ENCODE measurements at places on chromosomes 11 and 22.

DNA sequence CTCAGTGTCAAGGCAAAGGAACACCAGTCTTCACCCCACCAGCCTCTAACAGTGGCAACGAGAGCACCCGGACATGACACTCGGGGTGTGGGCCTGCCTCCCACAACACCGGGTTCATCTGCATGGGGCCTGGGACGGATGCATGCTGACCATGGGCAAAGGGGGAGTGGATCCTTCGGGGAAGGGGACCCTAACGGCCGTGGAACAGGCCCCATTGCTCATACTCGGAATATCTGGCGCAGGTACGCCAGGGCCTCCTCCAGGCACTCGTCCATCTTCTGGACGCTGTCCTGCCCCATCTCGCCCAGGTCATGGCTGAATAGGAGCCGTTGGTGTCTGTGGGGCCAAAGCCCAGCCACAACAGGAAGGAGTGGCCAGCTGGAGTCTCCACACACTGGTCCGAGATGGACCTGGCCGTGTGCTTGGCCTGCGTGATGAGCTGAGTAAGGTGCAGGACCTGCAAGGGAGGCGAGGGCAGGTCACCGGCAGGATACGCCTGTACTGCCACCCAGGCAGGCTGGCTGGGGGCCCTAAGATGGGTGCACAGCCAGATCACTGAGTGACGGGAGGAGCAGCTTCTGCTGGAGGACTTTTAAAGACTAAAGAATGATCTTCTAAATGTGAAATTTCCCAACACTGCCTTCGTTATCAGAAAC is 96.8 kb downstream of the MED15 start:
- no peak for DNase-seq

DNA sequence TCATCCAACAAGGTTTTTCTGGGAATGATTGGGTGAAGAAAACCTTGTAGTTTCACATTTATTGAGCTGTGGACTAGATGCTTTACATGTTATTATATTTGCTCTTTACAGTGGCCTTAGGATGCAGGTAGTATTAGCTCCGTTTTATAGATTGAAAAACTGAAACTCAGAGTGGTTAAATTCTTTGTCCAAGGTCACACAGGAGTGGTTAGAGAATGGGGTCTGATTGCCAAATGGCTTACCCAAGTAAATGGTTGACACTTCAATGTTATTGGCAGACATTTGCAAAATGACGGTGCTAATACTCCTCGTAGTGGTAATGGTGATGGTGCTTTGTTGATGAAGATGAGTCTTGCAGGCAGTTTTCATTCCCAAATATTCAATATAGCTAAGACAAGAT is 2.2 kb downstream of the GTPBP1 start:
- DNase-seq, result no peak

GRCh38 chr22:32175683-32176644 is 16.9 kb upstream of the C22orf42 start:
- DNase-seq, result no peak

GRCh38 chr11:75867778-75868374 is 52.9 kb downstream of the UVRAG start:
- peak; percentile 72 for DNase-seq

- DNase-seq, result no peak
Measured at GRCh38 chr11:64758330-64759079, 1.3 kb downstream of the PYGM start.

GRCh38 chr11:34345540-34345876 is 12.3 kb downstream of the ABTB2 start:
- DNase-seq, result no peak

- DNase-seq, result no peak
Measured at GRCh38 chr11:67298786-67299185, 4.5 kb upstream of the SSH3 start.

DNA sequence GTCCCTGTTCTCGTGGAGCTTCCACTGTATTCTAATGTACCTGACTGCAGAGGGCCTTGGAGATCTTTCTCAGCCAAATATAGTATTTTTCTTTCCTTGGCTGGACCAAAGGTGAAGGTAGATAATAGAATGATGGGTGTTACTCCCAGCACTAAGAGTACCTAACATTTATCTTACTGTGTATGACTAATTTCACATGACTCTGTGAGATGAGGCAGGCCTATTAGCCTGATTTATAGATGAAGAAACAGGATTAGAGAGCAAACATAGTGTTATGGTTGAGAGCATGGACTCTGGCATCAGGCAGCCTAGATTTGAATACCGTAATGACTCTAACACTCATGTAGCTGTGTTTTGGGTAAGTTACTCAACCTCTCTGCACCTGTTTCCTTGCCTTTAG is 2.7 kb downstream of the ACO2 start:
- DNase-seq, result no peak

DNA sequence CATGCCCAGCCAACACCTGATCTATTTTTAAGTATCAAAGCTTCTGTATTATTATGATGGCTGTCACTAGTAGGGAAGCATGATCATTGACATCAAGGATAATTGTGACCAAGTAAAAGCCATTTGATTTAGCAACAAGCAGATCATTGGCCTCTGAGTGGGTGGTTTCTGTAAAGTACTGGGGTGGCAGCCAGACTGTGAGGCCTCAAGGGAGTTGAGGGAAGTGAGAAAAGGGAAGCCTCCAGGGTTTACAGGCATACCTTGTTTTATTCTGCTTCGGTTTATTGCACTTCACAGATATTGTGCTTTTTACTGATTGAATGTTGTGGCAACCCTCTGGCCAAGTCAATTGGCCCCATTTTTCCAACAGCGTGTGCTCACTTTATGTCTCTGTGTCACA is 60.1 kb downstream of the PRR5L start:
- peak; percentile 63 for DNase-seq

DNA sequence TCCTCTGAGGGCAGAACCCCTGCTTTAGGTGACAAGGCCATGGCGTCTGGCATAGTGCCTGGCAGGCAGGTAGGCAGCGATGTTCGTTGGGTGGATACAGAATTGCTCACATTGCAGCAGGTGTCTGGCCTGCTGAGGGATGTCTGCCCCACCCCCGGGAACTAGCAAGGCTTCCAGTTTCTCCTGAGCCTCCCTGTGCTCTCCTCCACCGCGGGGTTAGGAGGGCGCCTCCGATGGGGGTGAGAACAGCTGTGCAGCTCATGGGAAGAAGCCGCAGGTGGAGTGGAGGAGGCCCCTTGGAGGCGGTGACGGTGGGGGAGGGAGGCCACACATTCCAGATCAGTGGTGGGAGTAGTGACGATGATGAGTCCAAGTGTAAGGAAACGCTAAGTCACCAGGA is 48.3 kb upstream of the JAM3 start:
- DNase-seq, result no peak

- no peak for DNase-seq
Measured at GRCh38 chr22:41658869-41659268, 29.8 kb downstream of the SNU13 start.

GRCh38 chr22:38873469-38874411 is 1.7 kb upstream of the CBX6 start:
- DNase-seq, result no peak

- no peak for DNase-seq
Measured at GRCh38 chr11:107180236-107180635, 162.0 kb upstream of the GUCY1A2 start.

DNA sequence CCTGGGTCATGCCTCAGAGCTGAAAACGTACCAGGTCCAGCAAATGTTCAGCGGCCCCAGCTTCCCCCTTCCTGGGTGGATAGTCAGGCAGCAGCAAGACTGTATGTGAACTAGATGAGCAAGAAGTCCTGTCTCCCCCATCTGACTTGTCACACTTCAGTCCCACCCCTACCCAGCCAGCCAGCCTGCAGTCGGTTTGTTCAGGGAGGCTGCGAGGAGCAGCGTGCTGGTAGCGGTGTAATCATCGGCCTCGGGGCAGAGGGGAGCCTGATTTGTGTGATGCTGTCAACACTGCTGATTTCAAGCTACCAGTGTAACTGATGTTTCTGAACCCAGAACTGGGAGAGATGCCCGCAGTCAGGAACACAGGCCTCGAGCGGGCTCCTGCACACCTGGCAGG is 9.6 kb downstream of the TMEM258 start:
- no peak for DNase-seq

- no peak for DNase-seq
Measured at GRCh38 chr22:31954535-31955523, 10.5 kb downstream of the YWHAH start.

- no peak for DNase-seq
Measured at GRCh38 chr11:110527146-110527545, 97.4 kb downstream of the FDX1 start.

DNA sequence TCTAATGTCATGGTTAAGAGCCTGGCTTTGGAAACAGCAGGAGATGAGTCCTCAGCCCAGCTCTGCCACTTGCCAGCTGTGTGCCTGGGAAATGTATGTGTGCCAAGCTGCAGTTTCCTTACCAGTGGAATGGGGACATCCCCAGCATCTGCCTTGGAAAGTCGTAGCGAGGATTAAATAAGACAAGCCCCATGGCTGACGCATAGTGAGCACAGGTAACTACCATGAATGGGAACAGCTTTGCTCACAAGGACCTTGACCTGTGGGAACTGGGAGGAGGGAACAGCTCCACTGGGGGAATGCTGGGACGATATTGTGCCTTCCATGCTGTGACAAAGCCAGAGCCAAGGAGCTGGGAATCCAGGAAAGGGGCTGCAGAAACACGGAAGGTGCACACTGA is 2.6 kb upstream of the DSCAML1 start:
- DNase-seq, result no peak

DNA sequence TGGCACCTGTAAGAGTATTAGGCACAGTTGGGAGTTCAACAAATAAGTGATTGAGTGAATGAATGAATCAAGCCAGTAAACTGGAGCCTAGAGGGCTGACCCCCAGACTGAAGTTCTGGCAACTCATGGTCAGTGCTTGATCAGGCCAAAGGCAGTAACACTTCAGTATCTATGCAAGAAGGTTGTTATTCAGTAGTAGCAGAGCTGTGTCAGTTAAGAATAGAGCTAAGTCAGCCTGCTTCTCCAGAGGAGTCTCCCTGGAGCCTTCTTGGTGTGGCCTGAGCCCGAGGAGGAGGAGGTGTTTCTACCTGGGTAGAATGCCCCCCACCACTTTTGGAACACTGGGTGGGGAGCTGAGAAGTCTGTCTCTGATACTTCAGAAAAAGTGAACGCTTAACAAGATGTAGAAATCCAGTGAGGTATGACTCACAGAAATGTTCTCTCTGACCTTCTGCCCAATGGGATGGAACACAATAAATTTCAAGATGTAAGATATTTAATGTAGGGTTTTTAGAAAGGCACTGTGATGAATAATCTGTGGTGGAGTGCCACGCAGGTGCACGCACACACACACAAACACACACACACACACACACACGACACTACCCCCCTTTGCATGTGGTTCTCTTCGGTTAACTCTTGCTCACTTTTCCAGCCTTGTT is 219.9 kb downstream of the HIPK3 start:
- DNase-seq, result no peak

DNA sequence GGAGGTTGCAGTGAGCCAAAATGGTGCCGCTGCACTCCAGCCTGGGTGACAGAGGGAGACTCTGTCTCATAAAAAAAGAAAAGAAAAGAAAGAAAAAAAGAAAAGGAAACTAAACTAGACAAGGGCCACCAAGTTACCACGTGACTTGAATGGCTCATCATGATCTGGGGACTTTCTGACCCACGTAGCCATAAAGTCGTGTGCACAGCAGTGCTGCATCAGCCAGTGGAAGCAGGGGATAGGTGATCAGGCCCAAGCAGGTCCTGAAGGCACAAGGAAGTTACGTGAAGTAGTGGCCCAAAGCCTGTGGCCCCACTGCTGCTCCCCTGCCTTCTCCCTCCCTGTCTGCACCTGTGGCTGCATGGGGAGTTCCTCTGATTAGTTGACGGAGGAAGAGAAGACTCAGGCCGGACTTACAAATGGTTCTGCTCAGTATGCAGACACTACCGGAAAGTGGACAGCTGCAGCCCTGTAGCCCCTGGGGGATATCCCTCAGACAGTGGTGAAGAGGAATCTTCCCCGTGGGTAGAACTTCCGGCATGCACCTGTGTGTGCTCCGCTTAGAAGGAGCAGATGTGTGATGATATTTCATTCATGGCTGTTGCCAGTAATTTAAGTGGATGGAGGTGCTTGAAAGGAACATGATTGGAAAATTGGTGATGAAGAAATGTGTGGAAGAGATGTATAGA is 18.2 kb upstream of the CD81 start:
- no peak for DNase-seq

- no peak for DNase-seq
Measured at GRCh38 chr11:71083105-71083504, 169.3 kb downstream of the SHANK2 start.

Data from Kasumi-1 (cell line).